ENCODE measurements at places on chromosomes 16 and 17.

- no peak for DNase-seq
Observed at GRCh38 chr16:67647681-67648080, 2.7 kb downstream of the CARMIL2 start.

DNA sequence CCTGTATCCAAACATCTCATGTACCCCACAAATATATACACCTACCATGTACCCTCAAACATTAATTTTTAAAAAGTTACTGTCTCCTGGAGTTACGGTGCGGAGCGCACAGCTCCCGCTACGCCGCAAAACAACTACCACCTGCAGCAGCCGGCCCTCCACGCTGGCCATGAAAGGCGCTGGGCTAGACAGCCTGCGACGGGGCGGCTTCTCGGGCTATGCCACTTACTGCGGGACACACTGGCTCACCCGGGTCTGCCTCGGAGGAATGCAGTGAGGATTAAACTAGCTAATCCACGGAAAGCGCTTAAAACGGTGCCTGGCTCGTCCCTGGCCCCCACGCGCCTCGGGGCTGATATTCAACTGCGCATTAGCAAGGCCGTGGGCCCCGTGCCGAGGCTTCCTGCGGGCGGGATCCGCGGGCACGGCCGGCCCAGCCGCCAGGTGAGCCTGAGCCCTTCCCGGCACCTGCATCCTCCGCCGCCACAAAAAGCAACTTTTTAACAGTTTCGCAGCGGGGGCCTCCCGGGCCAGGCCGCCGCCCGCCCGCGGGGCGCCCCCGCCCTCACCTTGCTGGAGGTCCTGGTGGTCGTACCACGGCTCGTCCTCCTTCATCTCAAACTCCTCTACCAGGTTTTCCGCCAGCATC lies 633 bp downstream of the CDR2 start:
- peak; percentile 7 for DNase-seq

DNA sequence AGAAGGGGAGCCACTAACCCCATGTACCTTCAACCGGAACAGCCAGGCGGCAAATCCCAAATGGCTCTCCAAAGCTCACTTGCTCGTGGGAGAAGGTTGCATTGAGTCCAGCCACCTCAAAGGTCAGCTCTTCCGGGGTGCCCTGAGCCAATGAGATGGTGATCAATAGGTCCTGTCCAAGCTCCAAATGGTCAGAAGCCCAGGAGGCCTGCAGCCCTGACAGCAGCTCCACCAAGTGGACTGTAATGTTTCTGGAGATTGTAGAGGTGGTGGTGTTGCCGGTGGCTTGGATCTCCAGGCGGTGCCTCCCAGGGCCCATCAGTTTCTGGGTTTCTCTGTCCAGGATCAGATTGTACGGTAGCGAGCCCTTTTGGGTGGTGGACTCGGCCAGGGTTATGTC lies 39.9 kb upstream of the BCO1 start:
- no peak for DNase-seq

- no peak for DNase-seq
Observed at GRCh38 chr16:68539711-68540239, 684 bp downstream of the ZFP90 start.

GRCh38 chr17:80516171-80516932 lies 28.3 kb upstream of the RPTOR start:
- DNase-seq, result no peak

DNA sequence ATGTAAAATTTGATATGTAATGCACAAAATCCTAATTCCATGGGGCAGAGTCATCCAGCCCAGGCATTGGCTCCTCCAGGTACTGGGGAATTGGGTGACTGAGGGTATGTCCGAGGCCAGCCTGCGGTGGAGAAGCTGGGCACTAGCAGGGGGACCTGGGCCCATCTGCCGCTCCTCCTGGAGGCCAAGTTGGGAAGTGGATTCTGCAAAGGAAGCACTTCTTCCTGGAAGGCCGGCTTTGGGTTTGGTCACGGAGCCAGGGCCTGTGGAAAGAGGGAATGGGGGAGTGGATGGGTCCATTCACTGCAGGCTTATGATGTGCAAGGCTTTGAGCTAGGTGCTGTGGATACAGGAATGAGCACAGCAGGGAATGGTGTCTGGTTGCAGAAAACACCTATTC lies 85.8 kb downstream of the GNAO1 start:
- DNase-seq, result no peak

GRCh38 chr17:42512246-42512645 lies 23.8 kb upstream of the NAGLU start:
- no peak for DNase-seq

DNA sequence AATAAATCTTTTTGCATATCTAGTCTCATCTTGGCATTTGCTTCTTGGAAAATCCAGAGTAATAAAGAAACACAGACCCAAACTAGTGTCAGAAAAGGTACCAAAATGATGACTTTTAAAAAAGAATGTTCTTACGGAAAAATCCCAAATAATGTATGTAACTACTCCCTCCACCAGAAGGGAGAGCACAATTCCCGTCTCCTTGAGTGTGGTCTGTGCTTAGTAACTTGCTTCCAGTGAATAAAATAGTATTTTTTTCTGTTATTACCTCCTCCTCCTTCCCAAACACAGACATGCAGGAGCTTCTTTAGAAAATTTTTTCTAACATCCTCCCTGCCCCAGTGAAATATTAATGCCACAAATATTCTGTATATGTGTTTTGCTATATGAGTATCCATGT lies 358.1 kb downstream of the ZFHX3 start:
- no peak for DNase-seq

DNA sequence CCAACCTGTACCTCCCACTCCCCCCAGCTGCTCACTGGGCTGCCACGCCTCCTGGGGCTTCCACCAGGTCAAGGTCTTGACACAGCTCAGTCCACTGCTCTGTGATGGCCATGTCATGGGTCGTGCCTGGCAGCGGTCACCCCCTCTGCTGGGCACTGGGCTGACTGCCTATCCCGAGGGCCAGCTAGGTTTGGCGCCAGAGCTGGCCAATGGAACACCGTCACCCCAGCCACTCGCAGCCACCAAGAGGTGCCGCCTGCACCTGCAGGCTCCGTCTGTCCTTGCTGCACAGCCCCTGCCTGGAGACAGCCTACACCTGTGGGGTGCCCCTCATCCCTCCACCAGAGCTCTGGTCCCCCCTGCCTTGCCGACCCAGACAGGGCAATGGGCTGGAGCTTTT lies 4.5 kb upstream of the RAB40C start:
- no peak for DNase-seq

GRCh38 chr17:39064819-39065218 lies 86.6 kb downstream of the PLXDC1 start:
- DNase-seq, result no peak

All from NK-92 treated with Interleukin-12 subunit alpha and Interleukin-12 subunit beta, amount 100 ng/mL, for 24 hours (cell line).